ENCODE measurements at places on chromosomes 1 and 21.

- DNase-seq, result no peak
These were observed 9.7 kb downstream of the CA6 start for GRCh38 chr1:8955406-8955805.

DNA sequence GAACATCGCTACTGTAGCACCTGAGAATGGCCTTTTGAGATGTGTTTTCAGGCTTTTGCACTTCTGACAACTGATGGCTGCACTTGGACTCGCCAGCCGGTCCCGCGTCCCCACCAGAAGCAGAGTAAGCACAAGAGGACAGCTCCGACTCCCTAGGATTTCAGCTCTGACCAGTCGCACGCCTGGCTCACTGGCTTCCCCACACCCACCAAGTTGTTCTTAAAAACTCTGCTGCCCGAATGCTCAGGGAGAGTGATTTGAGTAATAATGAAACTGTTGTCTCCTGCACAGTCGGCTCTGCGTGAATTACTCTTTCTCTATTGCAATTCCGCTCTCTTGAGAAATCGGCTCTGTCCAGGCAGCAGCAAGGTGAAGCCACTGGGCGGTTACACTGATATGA is 40.2 kb upstream of the NLRP3 start:
- DNase-seq, result no peak

- DNase-seq, result no peak
These were observed 64.2 kb upstream of the RBM34 start for GRCh38 chr1:235225299-235225698.

GRCh38 chr1:184393962-184394361 is 7.1 kb downstream of the C1orf21 start:
- DNase-seq, result no peak

DNA sequence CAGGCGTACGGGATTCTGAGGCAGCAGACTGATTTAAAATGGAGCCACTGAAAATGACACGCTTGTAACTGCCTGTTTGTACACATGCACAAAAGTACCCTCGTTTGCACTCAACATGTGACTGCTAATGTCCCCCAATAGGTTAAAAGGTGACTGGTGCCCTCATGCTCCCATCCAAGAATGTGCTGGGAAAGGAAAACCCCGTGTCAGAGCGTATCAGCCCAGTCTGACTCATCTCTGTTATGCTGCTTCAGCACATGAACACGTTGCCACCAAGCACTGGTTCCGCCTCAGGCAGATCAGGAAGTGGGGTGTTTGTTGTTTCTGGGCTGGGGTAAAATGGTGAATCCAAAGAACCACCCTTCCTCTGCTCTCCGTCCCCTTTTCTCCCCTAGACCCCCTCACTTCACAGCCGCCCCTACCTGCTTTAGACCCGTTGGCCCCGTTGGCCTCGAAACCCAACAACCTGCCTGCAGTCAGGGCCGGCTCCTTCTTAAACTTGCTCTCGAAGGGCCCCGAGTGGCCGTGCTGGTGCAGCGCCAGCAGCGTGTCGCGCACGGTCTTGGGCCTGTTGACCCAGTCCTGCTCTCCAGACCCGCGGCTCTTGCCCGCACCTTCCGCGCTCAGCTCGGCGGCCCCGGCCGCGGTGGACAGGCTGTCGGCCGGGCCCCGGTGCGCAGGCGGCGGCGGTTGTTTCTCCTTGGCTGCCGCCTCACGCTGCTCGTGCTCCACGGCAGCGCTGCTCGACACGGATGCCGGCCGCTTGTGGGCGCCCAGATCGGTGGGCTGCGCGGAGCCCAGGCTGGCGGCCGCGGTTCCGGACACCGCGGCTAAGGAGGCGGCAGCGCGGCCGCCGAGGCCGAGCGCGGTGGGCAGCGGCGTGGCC is 1.7 kb downstream of the IRF2BP2 start:
- DNase-seq, result peak; percentile 67

DNA sequence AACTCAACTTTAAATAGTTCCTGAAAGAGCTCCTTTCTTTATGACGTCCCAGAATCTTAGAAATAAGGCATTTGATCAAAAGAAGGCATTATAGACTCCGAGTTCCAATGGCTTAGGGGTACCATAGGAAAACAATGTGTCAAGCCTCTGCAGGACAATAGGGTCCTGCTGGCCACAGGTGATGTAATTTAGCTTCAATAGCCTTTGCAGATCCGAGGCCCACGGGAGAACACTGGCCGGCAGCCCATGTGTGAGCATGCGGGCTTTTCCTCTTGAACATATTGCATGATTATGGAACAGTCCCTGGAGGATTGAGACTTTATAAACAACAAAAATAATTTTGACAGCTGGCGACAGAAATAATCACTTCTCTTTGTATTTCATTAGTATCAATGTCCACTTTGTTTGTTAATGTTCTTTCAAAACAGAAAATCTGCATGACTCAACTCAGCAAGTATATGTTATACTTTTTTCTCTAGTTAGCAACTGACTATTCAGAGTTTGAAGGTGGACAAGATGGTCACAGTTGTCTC is 49.0 kb upstream of the NR5A2 start:
- no peak for DNase-seq

GRCh38 chr1:6779089-6779805 is 6.0 kb upstream of the CAMTA1 start:
- DNase-seq, result no peak

DNA sequence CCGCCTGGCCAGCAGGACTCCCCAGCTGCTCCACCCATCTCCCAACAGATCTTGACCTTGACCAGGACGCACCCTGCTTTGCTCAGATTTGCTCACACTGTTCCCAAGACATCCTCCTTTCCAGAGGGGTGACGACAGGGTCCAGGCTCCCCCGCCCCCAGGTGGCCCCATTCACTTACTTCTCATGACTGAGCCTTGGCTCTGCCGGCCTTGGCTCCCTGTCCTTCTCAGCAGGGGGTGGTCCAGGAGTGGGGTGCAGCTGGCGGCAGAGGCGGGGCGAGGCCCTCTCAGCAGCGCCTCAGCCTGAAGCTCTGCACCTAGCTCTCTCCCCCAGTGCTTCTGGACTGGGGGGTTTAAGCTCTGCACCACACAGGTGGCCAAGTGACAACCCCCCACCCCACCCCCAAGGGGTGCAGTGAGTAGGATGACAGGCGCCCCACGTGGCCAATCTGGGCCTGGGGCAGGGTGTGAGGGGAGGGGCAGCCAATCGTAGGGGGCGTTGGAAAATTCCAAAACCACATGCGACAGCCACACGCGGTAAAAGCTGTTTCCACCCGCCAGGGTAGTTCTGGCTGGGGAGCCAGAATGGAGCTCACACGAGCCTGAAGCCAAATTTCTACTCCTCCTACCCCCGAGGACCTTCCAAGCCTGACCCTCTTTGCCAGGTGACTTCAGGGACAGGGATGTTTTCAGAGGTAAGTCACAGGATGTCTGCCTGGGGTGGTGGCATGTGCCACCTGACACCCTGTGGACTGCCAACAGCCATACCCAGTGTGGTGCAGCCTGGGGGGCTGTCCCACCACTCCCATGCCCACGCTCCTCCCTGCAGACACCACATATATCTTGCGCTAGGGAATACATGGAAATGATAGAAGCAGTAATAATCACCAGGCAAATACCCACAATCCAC is 5.6 kb downstream of the RORC start:
- DNase-seq, result no peak

- DNase-seq, result no peak
These were observed 2.9 kb downstream of the ARF1 start for GRCh38 chr1:228085287-228085951.

DNA sequence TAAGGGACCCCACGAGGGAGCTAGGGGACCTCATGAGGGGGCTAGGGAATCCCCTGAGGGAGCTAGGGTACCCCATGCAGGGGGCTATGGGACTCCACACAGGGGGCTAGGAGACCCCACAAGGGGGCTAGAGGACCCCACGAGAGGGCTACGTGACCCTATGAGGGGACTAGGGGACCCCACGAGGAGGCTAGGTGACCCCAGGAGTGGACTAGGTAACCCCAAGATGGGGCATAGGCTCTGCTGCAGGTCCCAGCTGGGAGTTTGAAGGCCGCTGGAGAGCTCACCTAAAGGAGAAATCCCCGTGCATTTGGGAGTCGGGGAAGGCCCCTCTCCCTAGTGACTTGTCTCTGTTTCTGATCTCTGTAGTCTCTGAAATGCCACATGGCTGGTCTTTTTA is 50.0 kb upstream of the DMRTB1 start:
- DNase-seq, result no peak

DNA sequence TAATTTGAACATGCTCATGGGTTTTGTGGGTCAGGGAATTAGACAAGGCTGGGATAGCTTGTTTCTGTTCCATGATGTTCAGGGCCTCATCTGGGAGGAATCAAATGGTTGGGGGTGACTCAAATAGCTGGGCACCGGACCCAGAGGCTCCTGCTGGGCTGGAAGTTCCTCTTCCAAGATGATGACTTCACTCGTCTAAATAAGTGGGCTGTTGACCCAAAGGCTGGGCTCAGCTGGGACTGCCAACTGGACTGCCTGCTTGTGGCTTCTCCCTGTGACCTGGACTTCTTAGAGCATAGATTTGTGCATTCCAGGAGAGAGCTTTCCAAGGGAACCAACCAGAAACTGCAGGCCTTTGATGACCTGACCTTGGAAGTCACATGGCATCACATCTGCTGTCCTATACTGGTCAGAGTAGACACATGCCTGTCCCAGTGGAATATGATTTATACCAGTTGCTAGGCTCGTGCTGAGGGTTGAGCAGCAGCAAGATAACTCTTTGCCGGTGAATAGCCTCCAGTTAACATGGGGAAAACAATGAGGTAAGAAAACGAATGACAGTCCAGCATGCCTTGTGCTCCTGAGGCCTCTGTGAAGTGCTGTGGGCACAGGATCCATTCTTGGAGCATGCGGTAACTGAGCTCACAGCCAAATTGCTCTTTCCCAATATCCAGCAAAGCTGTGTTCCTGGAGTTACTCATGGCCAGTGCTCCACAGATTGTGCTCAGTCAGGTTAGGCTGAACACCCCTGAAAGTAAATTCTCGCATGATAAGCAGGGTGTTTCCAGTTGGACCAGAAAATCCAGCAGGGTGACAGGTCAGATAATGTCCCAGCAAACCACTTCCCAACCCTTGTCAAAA is 272.9 kb upstream of the TMEM51 start:
- no peak for DNase-seq

GRCh38 chr1:43653339-43653738 is 3.4 kb downstream of the KDM4A start:
- no peak for DNase-seq

- DNase-seq, result no peak
These were observed 265.9 kb upstream of the C1orf105 start for GRCh38 chr1:172154551-172154950.

DNA sequence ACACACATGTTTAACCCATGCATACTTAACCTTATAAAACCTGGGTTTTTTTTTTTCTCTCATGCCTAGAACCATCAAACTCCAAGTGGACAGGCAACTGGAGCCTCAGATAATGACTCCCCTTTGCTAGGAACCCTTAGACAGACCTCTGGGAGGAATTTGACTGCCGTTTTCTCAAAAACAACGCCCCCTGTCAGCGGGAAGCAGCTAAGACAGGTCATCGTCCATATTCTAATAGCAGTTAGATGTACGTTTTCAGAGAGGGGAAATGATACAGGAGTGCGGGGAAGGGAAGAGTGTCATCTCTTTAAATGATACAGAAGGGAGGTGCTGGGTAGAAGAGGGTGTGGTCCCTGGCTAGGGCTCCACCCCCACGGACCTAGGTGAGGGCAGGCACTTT is 34.7 kb downstream of the LRRC3 start:
- DNase-seq, result no peak

- DNase-seq, result no peak
These were observed 11.5 kb downstream of the RO60 start for GRCh38 chr1:193070942-193071341.

GRCh38 chr1:151011154-151011850 is 3.1 kb downstream of the PRUNE1 start:
- no peak for DNase-seq

DNA sequence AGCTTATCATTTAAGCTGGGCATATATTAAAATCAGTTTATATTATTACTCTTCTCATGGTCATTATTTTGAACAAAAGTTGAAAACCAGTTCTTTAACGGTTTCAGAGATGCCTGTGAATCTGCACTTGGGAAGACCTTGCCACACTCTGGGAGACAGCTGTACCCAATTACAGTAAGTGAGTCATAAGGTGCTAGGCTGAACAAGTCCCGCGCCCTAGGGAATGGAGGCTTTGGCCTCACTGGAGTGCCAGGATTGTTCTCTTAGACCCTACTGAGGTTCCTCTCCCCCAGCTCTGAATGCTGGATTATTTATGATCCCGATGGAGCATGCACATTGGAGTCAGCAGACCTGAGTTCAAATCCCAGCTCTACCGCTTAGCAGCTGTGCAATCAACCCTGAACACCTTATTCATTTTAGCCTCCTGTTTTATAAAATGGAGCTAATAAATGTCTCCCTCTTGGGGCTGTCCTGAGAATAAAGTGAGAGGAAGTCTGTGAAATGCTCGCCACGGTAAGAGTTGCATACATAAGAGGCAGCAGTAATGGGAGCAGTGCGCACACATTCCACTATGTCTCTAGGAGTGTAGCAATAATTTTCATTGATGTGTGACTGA is 266.2 kb downstream of the FOXD2 start:
- no peak for DNase-seq

- DNase-seq, result no peak
These were observed 43.9 kb downstream of the DSCAM start for GRCh38 chr21:40803101-40803500.
